CD8-positive, alpha-beta memory T cell (primary cell): ENCODE measurements at places on chromosomes 11 and 22.

DNA sequence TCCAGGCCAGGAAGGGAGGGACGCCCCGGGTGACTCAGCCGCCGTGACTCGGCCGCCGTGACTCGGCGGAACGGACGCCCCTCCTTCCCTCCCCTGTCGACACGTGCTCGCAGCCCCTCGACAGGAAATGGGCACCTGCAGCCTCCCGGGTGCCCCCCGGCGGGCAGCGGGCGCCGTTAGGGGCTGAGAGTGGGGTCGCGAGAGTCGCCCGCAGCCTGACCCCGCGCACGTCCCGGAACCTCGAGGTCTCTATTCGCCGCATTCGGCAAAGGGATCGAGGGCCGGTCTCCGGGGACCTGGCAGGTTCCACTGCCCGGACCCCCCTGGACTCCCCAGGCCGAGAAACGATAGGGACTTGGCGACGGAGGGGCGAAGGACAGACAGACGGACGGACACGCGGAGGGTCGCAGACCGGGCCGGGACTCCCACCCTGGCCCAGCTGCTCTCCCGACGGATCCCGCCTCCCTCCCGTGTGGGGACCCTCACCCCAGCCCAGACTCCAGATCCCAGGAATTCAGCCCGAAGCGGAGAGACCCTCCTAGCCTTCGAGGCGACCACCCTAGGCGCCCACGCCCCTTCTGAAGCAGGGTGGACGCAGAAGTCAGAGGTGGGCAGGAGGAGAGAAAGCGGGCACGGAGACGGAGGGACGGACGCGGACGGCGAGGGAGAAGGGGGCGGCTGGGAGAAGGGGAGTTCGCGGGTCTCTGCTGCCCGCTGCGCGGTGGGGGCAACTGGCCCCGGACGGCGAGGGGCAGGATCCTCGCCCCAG is 648 bp downstream of the FOSL1 start:
- no peak for DNase-seq

- DNase-seq: no peak
These were observed 667 bp downstream of the ACCS start for GRCh38 chr11:44066732-44067141.

- DNase-seq: no peak
These were observed 32.9 kb downstream of the LRRC32 start for GRCh38 chr11:76637491-76638269.

DNA sequence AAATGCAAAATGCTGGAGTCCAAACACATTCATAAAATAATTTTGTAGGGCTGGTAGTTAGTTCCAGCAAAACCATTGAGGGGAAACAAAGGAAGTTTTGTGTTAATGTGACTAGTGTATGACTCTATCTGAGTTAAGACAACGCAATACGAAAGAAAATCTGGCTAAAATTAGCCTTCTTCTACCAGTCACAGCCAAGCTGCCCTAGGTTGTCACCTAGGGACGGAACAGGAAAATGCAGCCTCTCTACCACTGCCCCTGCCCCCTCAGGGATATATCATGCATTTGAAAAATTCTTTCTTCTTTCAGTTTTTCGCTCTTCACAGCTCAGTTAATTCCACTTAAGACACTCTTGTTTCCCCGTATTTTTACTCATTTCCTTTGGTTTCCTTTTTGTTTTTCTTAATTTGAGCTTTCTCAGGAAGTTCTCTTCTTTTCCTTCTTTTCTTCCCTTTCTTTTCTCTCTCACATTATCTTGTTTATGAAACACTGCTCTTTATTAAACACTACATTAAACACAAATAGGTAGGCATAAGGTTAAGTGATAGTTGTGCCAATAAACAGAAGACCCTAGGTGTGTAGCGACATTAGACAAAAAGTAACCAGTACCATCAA is 30.6 kb downstream of the KIRREL3 start:
- DNase-seq: no peak

DNA sequence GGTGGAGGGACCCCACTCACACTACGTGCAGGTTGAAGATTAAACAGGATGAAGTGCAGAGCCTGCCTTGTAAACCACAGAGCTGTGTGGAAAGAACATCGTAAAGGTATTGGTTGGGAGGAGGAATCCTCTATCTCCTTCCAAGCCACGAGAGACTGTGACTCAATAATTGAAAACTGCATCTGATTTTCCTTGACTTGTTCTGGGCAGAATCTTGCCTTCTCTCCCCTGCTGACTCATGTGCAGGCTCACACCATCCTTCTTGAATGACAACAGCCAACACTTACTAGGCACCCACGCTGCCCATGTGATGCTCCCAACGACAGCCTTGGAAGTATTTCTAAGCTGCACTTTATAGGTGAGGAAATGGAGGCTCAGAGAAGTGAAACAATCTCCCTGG is 563.0 kb downstream of the MIAT start:
- DNase-seq: no peak

GRCh38 chr11:36312611-36313472 is 16.8 kb downstream of the PRR5L start:
- no peak for DNase-seq

DNA sequence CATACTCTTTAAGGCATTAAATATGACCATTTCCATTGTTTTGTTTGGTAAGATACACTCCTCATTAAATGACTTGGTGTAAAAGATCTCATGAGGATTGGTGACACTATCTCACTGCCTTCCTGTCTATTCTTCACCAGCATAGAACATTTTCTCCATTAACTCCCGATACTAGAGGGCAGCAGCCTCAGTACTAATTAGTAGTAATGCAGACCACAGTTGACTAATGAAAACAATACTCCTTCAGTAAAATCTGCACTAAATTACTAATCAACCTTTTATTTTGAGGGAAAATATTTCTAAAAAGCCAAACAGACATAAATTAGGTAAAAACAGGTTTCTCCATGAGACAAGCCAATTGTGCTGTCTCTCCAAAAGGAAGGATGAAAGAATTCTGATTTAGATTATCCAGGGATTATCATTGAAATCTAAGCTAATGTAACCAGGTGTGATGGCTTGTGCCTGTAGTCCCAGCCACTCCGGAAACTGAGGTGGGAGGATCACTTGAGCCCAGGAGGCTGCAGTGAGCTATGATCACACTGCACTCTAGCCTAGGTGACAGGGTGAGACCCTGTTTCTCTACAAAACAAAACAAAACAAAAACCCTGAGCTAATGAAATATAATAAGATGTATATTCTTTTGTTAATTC is 9.4 kb downstream of the PGM2L1 start:
- peak; percentile 74 for DNase-seq

DNA sequence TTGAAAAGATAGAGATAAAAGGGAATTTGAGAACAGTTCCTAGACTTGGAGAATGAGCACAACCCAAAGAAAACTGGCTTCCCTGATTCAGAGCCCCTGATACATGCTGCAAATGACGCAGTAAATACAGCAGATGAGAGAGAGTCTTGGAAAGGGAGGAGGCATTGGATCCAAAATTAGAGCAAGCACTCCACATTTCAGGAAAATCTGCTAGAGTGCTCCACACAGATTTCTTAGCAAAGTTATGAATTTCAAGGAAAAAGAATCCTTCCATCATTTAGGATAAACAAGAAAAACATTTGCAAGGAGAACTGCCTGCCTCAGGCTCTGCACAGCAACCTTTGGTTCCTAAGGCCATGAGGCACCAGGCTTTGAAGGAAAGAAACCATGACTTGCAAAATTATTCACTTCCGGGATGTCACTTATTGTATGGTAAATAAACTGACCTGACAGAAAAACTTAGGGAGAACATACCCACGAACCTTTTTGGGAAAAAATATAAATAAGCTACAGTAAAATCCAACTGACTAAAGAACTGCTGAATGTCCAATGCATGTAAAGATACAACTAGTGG is 89.8 kb upstream of the RTL6 start:
- DNase-seq: no peak

- no peak for DNase-seq
These were observed 49.9 kb downstream of the TRAF6 start for GRCh38 chr11:36460220-36460619.

DNA sequence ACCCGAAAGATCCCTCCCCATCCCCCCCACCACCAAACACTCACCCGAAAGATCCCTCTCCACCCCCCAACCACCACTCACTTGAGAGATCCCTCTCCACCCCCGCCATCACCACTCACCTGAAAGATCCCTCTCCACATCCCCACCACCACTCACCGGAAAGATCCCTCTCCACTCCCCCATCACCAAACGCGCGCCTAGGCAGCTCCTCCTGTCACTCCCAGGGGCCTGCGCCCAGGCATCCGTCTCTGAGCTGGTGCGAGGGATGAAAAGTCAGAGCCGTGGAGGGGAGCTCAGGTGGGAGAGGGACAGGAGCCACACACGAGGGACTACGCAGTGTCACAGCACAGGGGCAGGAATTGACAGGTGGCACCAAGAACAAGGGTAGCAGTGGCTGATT is 11.5 kb downstream of the KIAA0930 start:
- DNase-seq: no peak

- no peak for DNase-seq
These were observed 48.8 kb downstream of the MN1 start for GRCh38 chr22:27752771-27753170.
